ENCODE measurements at places on chromosomes 2 and 18.

- DNase-seq: no peak
These were observed 47.0 kb downstream of the RAB12 start for GRCh38 chr18:8656232-8656631.

- no peak for DNase-seq
These were observed 58.3 kb upstream of the MAPRE3 start for GRCh38 chr2:26911911-26912861.

- no peak for DNase-seq
These were observed 9.9 kb downstream of the TNP1 start for GRCh38 chr2:216849987-216850386.

DNA sequence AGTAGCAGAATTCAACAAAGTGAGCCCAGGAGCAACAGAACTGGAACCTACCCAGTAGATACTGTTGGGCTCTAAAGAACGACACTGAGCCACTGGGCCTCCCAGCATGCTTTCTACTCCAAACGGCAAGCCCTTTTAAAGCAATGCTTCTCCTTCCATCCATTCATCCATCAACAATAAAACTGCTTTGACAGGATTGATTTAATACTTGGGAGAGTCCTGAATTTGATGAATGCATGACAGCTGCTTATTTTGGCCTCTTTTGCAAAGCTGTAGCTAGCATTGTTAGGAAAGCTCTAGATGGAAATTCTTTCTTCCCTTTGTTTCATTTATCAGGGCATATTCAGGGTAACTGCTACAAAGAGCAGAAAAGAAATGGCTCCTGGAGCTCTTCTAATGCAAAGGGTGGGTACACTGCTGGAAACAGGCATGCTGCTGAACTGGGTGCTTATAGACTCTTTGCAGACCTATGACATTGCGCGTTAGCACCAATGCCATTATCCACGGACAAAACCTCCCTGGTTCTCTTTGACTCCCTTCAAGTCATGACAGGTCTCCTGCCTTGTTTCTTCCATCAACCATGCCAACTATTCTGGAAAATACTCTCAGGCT lies 138.4 kb upstream of the HNRNPA3 start:
- no peak for DNase-seq

- DNase-seq: no peak
These were observed 640.2 kb downstream of the RNF144A start for GRCh38 chr2:7557376-7557775.

DNA sequence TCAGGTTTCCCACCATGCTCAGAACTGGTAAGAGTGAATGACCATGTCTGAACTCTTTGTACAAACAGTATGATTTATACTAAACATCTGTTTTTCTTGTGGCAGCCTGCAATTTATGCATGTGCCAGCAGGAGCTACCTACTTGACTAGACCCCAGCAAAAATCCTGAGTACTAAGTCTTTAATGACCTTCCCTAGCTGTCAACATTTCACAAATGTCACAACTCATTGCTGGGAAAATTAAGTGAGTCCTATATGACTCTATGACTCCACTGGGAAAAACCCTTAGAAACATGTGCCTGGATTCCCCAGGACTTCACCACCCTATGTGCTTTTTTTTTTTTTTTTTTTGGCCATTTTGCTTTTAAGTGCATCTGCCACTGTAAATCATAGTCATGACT lies 1225.8 kb downstream of the SUCLG1 start:
- DNase-seq: no peak

- DNase-seq: no peak
These were observed 297.8 kb upstream of the GYPC start for GRCh38 chr2:126358122-126358521.

DNA sequence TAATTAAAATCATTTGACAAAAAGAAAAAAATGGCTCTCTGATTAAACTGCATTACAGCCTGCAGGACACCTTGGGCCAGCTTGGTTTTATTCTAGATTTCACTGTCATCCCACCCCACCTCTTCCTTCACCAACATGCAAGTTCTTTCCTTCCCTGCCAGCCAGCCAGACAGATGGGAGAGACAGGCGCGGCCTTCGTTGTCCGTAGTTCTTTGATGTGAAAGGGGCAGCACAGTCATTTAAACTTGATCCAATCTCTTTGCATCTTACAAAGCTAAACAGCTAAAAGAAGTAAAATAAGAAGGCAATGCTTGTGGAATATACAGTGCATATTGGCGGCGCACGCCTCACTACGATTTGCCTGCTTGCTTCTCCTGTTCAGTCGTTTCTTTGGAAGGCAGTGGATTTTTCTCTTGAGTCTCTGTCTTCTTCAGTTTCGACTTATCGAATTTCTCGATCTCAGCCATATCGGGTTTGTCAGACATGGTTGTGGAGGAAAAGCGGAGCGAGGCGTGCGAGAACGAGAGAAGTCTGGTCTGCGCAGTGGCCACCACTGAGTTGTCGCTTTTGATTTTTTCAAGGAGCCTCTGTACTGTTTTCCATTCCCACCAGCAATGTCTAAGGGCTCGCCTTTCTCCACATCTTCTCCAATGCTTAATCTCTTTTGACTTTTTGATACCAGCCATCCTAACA lies 22.4 kb downstream of the COLEC11 start:
- no peak for DNase-seq

DNA sequence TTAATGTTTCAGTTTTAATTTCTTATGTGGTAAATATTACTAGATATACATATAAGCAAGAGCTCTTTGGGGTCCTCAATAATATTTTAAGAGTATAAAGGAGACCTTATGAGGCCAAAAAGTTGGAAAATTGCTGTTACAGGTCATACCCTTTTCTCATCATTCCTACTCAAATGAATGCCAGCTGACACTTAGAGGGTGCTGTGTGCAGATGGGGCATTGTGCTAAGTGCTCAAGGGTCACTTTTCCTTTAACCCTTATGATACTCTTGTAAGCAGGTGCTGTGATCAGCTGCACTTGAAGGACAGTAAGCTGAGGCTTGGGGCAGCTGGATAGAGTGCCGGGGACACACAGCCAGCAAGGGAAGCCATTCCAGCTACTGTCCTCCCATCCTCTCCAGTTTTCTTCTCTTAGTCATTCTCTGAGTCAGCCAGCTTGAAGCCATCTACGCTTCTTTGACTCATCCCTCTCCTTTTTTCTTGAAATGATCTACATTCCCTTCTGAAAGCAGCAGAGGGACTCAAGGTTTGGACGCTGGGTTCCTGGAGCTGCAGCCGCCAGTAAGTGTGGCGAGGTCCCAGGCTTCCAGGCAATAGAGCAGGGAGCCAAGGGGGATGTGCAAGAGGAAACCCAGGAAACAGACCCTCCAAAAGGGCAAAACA lies 42.0 kb upstream of the CREB1 start:
- no peak for DNase-seq

DNA sequence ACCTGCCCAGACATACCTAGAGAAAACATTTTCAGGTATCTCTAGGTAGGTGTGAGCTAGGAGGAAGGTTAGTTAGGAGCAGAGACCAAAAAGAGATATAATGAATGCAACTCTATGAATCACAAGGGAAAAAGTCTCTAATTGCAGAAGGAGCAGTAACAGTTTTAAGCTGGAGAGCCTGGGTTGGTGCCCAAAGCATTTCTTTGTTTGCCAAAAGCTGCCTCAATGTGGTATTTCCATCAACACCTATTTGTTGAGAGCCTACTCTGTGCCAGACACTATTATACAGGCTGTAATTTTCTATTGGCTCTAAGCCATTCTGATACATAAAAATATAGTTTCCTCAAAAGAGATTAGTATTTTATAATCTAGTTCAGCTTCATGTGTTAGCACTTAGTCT lies 141.6 kb downstream of the UBE2E3 start:
- no peak for DNase-seq

Data from CD14-positive monocyte (primary cell).